ENCODE measurements at places on chromosomes 1 and 21. TPM values are rescaled to one million over a fixed set of nuclear protein-coding genes. Genes with fewer than 3 reads are reported as not detected.

- H3K36me3 ChIP-seq = no peaks in the 10 kb centered on the region
- H3K27ac ChIP-seq = no peak overlapping the region
- no peaks in the 10 kb centered on the region for H3K27me3 ChIP-seq
Observed at GRCh38 chr1:239456788-239457187, 70.4 kb downstream of the CHRM3 start.

DNA sequence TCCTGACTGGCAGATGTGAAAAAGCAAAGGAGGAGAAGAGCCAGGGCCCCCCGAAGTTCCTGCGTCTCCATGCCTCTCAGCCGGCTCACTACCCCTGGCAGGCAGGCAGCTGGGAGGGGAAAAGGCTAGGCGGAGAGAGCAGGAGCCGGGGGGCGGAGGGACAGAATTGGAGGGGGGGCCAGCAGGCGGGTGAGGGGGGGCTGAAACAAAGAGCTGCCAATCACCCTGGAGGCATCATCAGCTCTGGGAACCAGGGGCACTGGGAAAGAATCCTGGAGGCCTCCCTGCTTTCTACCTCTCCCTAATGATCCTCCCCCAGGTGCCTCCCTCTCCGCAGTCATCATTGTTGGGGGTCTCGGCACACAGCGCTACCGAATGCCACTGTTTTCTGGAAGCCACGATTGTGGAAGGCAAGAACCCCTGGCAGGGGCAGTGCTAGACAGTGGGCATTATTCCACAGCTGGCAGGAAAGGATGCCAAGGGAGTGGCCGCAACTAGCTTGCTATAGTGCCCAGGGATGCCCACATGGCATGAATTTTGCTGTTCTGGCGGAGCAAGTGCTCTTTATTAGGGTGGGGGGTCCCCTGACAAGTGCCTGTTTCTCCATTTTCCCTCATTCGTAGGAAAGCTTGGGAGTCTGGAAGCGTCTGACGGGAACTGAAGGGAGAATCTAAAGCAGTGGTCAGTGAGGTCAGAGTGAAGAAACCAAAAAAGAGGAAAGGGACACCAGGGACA, at the start of gene THBS3:
Gene THBS3 (minus strand): TSS at position 92 of the 735 bp plus-strand sequence. CDS start 21 bp downstream, at position 71.
- peaks cover 7% of the 10 kb centered on the region for H3K4me1 ChIP-seq
- no peaks in the 10 kb centered on the region for H3K36me3 ChIP-seq
- DNase-seq = no peak
- H3K4me3 ChIP-seq = peak within 1 kb of the TSS; percentile 95
- H3K27ac ChIP-seq = peak within 1 kb of the TSS; percentile 98
- no peaks in the 10 kb centered on the region for H3K27me3 ChIP-seq

- no peak overlapping the region for H3K27ac ChIP-seq
- no peaks in the 10 kb centered on the region for H3K36me3 ChIP-seq
- H3K4me1 ChIP-seq = no peaks in the 10 kb centered on the region
- no peak overlapping the region for H3K4me3 ChIP-seq
- no peak for DNase-seq
Observed at GRCh38 chr1:237570530-237570929, 320.2 kb downstream of the ZP4 start.

GRCh38 chr1:46718340-46718726, 581 bp downstream of the EFCAB14 start:
- peaks cover 5% of the 10 kb centered on the region for H3K36me3 ChIP-seq
- H3K27me3 ChIP-seq = no peaks in the 10 kb centered on the region
- H3K4me3 ChIP-seq = peak overlapping the region; percentile 87

- no peaks in the 10 kb centered on the region for H3K36me3 ChIP-seq
- no peaks in the 10 kb centered on the region for H3K27me3 ChIP-seq
- peak overlapping the region; percentile 66 for H3K27ac ChIP-seq
- H3K4me1 ChIP-seq = no peaks in the 10 kb centered on the region
- no peak overlapping the region for H3K4me3 ChIP-seq
Observed at GRCh38 chr1:41418857-41419583, 57.8 kb downstream of the FOXO6 start.

- no peak overlapping the region for H3K27ac ChIP-seq
- H3K36me3 ChIP-seq = no peaks in the 10 kb centered on the region
- no peaks in the 10 kb centered on the region for H3K27me3 ChIP-seq
- no peak overlapping the region for H3K4me3 ChIP-seq
Observed at GRCh38 chr1:63804829-63805484, 31.1 kb downstream of the ROR1 start.

DNA sequence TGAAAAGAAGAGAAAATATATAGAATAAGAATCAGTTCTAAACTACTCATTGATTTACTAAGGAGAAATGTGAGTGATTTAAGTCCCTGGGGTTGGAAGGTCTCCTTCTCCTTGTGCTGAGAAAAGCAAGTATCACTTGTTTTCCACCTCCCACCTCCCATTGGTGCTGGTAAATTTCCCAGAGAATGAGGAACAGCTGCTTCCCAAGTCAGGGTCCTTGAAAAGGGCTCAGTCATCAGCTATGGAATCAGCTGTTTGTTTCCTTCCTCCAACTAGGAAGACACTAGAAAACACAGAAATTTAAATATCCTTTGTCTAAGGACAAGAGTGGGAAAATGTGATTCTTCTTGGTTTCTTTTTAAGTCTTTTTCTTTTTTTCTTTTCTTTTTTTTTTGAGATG, 131.3 kb upstream of the C1orf21 start:
- no peak overlapping the region for H3K27ac ChIP-seq
- H3K27me3 ChIP-seq = no peaks in the 10 kb centered on the region
- no peak overlapping the region for H3K4me3 ChIP-seq
- no peaks in the 10 kb centered on the region for H3K4me1 ChIP-seq

GRCh38 chr1:156123356-156124196, 9.1 kb downstream of the LMNA start:
- H3K27ac ChIP-seq = peak overlapping the region; percentile 93
- DNase-seq = peak; percentile 95
- H3K27me3 ChIP-seq = no peaks in the 10 kb centered on the region
- H3K4me1 ChIP-seq = peaks cover 77% of the 10 kb centered on the region

- H3K4me1 ChIP-seq = no peaks in the 10 kb centered on the region
- H3K27ac ChIP-seq = no peak overlapping the region
- no peaks in the 10 kb centered on the region for H3K36me3 ChIP-seq
- H3K4me3 ChIP-seq = no peak overlapping the region
Observed at GRCh38 chr1:228120351-228120750, 11.3 kb upstream of the MRPL55 start.

GRCh38 chr1:192998536-192998935, 60.6 kb downstream of the UCHL5 start:
- no peaks in the 10 kb centered on the region for H3K27me3 ChIP-seq
- H3K4me1 ChIP-seq = no peaks in the 10 kb centered on the region
- no peak for DNase-seq
- no peaks in the 10 kb centered on the region for H3K36me3 ChIP-seq

- H3K27me3 ChIP-seq = no peaks in the 10 kb centered on the region
- DNase-seq = no peak
- H3K4me3 ChIP-seq = no peak overlapping the region
- H3K36me3 ChIP-seq = no peaks in the 10 kb centered on the region
- H3K4me1 ChIP-seq = no peaks in the 10 kb centered on the region
Observed at GRCh38 chr21:17542371-17543011, 29.6 kb downstream of the CXADR start.

DNA sequence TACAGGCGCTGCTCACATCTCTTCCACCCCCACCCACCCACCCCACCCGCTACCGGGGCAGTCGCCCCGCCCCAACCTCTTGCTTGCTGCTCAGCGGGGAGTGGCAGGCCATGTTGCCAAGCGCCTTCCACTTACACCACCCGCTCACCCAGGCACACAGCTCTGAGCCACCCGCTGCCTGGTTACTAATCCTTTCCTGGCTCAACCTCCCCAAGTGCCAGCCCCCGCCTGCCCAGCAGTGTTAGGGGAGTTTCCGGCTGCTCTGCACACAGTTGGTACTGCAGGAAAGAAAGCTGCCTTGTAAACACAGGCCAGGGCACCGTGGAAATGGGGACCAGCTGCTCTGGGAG, 56.2 kb downstream of the LACTBL1 start:
- no peaks in the 10 kb centered on the region for H3K36me3 ChIP-seq
- H3K27me3 ChIP-seq = no peaks in the 10 kb centered on the region
- H3K4me3 ChIP-seq = no peak overlapping the region
- H3K4me1 ChIP-seq = no peaks in the 10 kb centered on the region
- H3K27ac ChIP-seq = no peak overlapping the region

GRCh38 chr1:172950528-172950927, 100.2 kb downstream of the TNFSF18 start:
- no peak for DNase-seq
- no peak overlapping the region for H3K4me3 ChIP-seq
- H3K27ac ChIP-seq = no peak overlapping the region

DNA sequence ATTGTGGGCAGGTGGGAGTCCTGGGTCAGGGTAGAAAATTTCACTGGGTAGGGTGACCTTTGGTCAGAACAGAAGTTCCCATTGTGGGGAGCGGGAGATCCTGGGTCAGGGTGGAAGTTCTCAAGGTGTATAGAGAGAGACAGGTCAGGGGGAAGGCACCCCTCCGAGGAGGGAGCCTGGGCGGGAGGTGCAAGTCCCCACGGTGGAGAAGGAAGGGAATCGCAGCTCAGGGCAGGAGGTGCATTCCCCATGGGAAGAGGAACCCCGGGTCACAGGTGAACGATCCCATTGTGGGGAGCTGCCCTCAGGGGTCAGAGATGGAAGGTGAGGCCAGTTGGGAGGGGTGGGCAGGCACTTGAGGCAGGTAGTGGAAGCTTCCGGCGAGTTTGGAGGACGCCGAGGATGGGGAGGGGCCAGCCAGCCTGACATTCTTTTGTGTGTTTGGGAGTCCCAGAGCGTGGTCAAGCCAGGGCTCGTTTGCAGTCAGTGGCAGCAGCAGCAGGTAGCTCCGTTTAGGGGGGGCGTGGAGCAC, 637 bp downstream of the LYPLA2 start:
- H3K4me1 ChIP-seq = peaks cover 16% of the 10 kb centered on the region
- no peaks in the 10 kb centered on the region for H3K27me3 ChIP-seq
- DNase-seq = no peak
- peak overlapping the region; percentile 71 for H3K4me3 ChIP-seq
- no peaks in the 10 kb centered on the region for H3K36me3 ChIP-seq
- peak overlapping the region; percentile 82 for H3K27ac ChIP-seq

GRCh38 chr1:241536304-241536703, 4.1 kb downstream of the KMO start:
- no peaks in the 10 kb centered on the region for H3K36me3 ChIP-seq
- H3K27me3 ChIP-seq = no peaks in the 10 kb centered on the region
- no peak overlapping the region for H3K4me3 ChIP-seq
- H3K4me1 ChIP-seq = no peaks in the 10 kb centered on the region

- no peaks in the 10 kb centered on the region for H3K4me1 ChIP-seq
- H3K27ac ChIP-seq = no peak overlapping the region
- no peak for DNase-seq
- no peaks in the 10 kb centered on the region for H3K27me3 ChIP-seq
Observed at GRCh38 chr1:206800891-206801290, 28.6 kb upstream of the IL10 start.

- no peak overlapping the region for H3K4me3 ChIP-seq
- DNase-seq = no peak
- no peaks in the 10 kb centered on the region for H3K4me1 ChIP-seq
- H3K36me3 ChIP-seq = no peaks in the 10 kb centered on the region
- no peak overlapping the region for H3K27ac ChIP-seq
Observed at GRCh38 chr1:119732465-119733168, 20.9 kb downstream of the PHGDH start.

GRCh38 chr1:232244426-232244825, 385.5 kb downstream of the SIPA1L2 start:
- no peaks in the 10 kb centered on the region for H3K4me1 ChIP-seq
- no peak for DNase-seq
- H3K27ac ChIP-seq = no peak overlapping the region
- H3K4me3 ChIP-seq = no peak overlapping the region
- H3K27me3 ChIP-seq = no peaks in the 10 kb centered on the region

DNA sequence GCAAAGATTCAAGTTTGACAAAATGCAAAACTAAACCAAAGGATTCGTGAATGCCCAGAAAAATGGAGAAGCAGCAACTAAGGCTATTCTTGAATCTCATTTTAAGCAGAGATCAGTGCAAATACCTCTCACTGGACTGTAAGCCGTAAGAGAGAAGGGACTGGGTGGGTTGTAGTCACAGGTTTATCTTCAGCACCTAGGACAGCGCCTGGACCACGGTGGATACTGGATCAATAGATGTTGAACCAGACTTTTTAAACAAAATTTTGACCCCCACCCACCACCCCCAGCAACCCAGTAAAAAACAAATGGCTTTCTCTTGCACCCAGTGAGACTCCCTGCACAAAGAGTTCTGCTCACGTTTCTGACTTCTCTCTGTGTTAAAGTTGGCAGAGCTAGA, 347.1 kb downstream of the AJAP1 start:
- H3K27ac ChIP-seq = no peak overlapping the region
- no peaks in the 10 kb centered on the region for H3K27me3 ChIP-seq
- H3K4me3 ChIP-seq = no peak overlapping the region
- H3K4me1 ChIP-seq = no peaks in the 10 kb centered on the region
- H3K36me3 ChIP-seq = no peaks in the 10 kb centered on the region

GRCh38 chr1:229385853-229386456, 43.1 kb upstream of the CCSAP start:
- H3K27ac ChIP-seq = no peak overlapping the region
- H3K4me1 ChIP-seq = no peaks in the 10 kb centered on the region
- H3K36me3 ChIP-seq = no peaks in the 10 kb centered on the region
- H3K27me3 ChIP-seq = no peaks in the 10 kb centered on the region
- H3K4me3 ChIP-seq = no peak overlapping the region

GRCh38 chr1:94926126-94926914, 590 bp downstream of the CNN3 start:
- peak overlapping the region; percentile 97 for H3K27ac ChIP-seq
- H3K4me3 ChIP-seq = peak overlapping the region; percentile 66
- peaks cover 17% of the 10 kb centered on the region for H3K4me1 ChIP-seq
- no peaks in the 10 kb centered on the region for H3K36me3 ChIP-seq

GRCh38 chr21:44897326-44898010, 23.2 kb downstream of the ITGB2 start:
- no peaks in the 10 kb centered on the region for H3K4me1 ChIP-seq
- no peak overlapping the region for H3K27ac ChIP-seq
- H3K27me3 ChIP-seq = no peaks in the 10 kb centered on the region
- no peak overlapping the region for H3K4me3 ChIP-seq
- DNase-seq = no peak
- no peaks in the 10 kb centered on the region for H3K36me3 ChIP-seq

Gene LAMC1
- 141 TPM for total RNA-seq

Gene MIXL1
- total RNA-seq = 1.1 TPM

Gene HOOK1
- 12.0 TPM for total RNA-seq

Gene ELAVL4
- 0.18 TPM for total RNA-seq

Gene ANP32E
- total RNA-seq = 13.5 TPM

Gene FAM167B
- 2.3 TPM for total RNA-seq

Gene TMEM269
- 0.62 TPM for total RNA-seq
